ENCODE measurements at places on chromosomes 2 and 18.

- peak; percentile 84 for DNase-seq
These were observed 116.9 kb downstream of the ERBB4 start for GRCh38 chr2:212421556-212422334.

- no peak for DNase-seq
These were observed 30.7 kb upstream of the MALL start for GRCh38 chr2:110146183-110146944.

DNA sequence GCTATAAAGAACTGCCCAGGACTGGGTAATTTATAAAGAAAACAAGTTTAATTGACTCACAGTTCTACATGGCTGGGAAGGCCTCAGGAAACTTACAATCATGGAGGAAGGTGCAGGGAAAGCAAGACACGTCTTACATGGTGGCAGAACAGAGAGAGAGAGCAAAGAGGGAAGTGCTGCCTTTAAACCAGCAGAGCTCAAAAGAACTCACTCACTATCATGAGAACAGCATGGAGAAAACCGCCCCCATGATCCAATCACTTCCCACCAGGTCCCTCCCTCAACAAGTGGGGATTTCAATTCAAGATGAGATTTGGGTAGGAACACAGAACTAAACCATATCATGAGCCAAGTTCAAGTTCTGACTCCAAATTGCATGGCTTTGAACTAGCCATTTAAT is 62.8 kb upstream of the PPP1CB start:
- DNase-seq = no peak

DNA sequence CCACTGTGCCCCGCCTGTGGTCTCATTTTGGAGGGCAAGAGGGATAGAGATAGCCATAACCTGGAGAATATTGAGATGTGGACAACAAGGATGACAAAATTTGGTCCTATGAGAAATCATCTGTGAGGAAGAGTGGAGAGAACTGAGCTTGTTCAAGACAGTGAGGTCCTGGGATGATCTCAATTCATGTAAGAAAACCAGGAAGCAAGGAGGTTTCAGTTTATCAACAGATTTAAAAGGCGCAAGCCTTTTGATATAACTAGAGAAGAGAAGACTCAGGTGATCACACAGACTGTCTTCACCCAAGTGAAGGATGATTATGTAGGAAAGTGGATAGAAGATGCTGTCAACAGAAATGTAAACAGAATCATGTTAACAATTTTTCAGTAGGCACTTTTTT is 39.1 kb downstream of the PCBP1 start:
- no peak for DNase-seq

DNA sequence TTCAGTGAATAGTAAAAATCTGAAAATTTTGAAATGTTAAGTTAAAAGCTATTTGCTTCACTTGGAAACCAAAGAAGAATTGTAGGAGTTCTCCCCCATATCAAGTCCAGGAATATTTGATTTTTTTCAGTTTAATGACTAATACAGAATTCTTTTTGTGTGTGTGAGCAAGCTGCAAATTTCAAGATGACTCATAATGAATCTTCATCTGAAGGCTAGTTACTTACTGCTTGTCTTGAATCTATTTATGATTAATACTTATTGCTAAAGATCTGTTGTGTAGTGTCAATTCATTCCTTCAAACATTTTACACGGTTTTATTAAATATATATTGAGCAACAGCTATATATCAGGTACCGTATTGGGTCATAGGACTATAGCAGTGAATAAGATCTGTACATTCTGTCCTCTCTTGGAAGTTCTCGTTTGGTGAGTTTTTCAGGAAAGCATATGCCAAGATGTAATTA is 47.8 kb upstream of the CAVIN2 start:
- peak; percentile 69 for DNase-seq

DNA sequence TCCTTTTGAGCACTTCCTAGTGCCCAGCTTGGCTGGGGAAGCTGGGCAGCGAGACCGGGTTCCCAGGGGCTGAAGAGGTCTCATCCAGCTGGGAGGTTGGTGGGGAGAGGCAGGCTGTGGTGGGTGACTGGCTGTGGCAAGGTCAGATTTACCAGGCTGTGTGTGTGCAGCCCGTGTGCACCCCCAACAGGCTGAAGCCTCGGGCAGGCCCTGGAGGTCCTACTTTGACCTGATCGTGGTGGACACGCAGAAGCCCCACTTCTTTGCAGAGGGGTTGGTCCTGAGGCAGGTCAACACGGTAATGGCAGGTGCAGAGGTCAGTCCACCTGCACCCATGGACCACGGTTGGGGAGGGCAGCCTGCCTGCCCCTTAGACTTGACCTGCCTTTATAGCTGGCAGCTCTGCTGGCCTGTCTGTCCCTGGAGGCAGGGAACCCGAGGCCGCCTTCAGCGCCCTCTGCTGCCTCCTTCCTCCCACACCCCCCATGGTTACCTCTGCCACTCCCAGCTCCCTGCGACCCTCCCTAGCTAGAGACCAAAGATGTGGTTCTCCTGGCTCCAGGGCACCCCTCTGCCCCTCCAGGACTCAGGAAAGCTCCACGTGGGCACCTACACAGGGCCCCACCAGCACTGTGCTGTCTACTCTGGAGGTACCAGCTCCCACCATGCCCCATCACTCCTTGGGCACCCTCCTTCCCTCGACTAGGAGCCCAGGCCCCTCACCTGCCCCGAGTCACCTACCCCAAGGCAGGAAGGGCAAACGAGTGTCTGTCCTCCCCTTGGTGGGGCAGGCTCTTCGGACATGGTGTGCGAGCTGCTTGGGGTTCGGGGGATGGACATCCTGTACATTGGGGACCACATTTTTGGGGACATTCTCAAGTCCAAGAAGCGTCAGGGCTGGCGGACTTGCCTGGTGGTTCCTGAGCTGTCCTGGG is 4.0 kb downstream of the NT5DC4 start:
- no peak for DNase-seq

Measured in GM04503 (cell line).